ENCODE measurements at places on chromosomes 16 and 17. TPM values are rescaled to one million over a fixed set of nuclear protein-coding genes. Genes with fewer than 3 reads are reported as not detected.

DNA sequence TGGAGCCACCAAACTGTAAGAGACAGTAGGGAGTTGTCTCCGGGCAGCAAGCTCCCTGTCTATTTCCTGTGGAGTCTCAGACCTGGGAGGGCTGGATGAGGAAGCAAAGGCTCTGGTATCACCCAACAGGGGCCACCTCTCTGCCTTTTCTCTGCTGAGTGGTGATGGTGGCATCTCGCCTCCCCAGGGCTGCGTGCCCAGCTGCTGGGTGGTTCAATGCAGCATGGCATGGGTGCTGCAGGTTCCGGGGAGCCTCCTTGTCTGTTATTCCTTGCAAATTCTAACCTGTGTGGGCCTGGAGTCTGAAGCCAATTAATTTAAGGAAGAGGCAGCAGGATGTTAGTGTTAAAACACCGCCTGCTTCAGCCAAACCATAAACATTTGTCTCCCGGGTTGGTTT lies 78.2 kb downstream of the CCDC182 start:
- DNase-seq, result no peak

Gene SPATA22
- total RNA-seq, result 0.19 TPM

DNA sequence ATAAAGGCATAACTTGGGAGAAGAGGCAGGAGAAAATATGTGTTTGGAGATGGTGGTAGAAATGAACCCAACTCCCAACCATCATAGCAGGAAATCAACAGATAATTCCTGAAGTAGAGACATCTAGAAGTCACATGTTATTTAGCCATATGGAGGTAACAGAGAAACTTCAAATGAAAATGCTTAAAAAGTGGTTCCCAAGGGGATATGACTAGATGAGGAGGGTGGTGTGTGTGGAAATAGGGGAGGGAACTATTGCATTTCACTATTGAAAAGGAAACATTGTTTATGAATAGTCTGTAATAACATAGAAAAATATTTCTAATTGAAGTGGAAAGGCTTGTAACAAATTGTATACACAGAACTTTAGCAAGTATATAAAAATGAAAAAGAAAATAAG lies 412.0 kb downstream of the SHISA9 start:
- no peak for DNase-seq

DNA sequence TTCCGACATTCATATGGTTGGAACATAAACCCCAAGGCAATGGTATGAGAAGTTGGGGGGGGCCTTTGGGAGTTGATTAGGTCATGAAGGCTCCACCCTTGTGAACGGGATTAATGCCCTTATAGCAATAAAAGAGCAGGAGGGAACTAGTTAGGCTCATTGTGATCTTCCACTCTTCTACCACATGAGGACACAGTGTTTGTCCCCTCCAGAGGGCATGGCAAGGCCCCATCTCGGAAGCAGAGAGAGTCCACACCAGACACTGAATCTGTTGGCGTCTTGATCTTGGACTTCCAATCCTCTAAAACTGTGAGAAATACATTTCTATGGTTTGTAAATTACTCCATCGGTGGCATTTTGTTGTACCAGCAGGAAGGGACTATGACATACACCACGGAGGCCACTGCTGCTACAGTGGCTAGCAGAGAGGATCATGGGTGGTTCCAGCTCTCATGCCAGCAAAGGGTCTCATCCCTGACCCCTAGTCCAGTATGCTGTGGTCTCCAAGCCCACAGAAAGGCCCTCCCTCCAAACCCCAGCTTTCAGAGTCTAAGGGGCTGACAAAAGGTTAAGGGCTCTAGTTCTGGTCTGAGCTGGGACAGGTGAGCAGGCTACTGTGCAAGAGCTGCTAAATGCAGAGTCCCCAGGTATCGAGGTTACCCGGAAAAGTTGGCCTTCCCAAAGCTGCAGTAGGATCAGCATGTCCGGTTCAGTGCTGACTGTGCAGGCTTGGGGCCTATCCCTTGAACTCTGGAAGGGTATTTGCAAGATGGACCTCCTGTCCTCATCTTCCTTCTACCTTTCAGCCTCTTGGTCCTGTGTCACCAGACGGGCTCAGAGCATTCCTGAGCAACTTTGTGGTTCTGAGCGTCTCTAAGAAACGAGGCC lies 12.2 kb downstream of the CCR7 start:
- no peak for DNase-seq

GRCh38 chr16:11604783-11605563 lies 18.3 kb upstream of the LITAF start:
- no peak for DNase-seq

DNA sequence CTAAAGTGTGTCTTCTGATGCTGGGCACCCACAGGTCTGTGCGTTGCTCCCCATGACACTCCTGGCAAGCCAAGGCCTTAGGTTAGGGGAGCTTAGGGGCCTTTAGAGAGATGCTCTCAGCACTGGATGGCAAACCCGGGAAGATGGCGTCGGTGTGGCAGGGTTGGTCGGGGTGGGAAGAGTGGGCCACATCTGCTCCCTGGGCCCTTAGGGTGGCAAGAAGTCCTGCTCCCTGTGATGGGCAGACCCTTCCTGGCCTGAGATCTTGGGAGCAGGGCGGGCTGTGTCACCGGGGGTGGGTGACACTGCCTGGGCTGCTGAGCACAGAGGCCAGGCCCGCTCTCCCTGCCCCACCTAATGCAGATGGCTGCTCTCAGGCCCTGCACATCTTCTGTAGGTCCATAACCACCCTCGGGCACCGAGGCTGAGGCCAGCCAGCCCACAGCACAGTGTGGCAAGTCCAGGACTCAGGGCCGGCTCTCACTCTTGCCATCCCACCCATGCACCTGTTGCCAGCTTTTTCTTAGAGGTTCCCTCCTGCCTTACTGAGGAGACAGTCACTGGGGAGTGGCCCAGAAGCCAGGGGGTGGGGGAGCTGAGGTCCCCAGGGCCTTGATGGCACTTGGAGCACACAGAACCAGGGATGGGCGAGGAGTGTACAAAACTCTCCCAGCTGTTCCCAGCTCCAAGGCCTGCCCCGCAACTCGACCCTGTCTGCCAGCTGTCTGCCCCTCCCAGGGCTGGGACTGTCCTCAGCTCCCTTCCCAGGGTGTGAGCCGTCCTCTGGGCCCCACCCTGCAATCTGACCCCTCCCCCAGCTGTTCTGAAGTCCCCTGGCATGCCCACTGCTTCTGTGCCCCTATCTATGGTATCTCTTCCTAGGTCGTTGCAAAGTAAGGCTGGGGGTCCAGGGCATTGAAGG lies 4.4 kb upstream of the MTSS2 start:
- DNase-seq, result no peak

Gene SPDYE4
- total RNA-seq, result not detected

Gene NKD1
- 7.9 TPM for total RNA-seq

DNA sequence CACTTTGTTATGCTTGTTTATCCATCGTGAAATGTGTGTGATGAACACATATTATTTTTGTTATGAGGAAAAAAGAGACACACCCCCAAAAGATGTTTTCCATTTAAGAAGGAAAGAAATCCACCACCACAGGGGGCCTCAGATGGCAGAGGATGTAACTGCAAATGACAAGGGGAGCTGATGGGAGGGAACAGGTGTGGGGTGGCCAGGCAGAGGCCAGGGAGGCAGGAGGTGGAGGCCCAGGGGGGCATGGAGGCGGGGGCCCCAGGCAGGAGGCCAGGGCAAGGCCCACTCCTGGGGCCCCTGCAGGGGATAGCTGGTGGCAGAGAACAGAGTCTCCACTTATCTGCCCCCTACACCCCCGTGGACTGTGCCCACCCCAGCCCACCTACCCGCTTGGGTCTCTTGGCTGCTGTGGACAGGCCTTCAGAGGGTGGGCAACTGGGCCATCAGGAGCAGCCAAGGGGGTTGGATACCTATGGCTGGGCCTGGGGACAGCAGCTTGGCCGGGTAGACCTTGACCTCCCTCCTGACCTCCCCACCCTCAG lies 28.0 kb downstream of the PPL start:
- no peak for DNase-seq

Gene KRTAP3-1
- total RNA-seq, result not detected

DNA sequence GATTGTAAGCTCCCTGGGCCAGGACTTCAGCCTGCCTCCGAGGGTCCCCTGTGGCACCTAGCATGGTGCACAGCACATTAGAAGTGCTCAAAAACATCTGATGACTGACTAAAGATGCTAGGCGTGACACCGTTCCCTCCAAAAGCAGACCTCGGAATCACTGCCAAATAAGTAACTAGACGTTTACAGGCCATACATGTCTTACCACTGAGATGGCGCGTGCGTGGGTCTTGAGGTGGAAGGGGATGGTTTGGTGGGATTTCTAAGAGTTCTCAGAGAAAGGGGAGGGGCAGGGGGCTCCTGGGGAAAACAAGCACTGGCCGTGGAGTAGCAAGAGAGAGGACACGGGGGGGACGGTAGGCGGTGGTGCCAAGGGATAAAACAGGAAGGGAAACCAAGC lies 12.4 kb downstream of the MPO start:
- DNase-seq, result no peak

DNA sequence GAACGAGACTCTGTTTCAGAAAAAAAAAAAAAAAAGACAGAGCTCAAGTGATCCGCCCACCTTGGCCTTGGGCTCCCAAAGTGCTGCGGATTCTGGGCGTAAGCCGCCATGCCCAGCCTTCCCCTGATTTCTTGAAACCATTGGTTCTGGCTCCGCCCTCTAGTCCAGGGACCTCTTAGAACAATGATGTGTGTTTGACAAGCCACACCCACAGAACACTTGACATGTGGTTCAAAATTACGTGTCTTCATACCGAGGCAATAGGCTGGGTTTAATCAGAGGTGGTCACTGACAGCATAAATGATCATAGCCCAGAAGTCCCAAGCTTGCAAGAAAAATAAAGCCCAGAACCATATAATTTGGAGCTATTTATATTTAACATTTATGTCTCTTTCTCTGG lies 23.0 kb downstream of the KNOP1 start:
- DNase-seq, result no peak

Gene BBS2
- 130 TPM for total RNA-seq

Gene CNGB1
- not detected for total RNA-seq

DNA sequence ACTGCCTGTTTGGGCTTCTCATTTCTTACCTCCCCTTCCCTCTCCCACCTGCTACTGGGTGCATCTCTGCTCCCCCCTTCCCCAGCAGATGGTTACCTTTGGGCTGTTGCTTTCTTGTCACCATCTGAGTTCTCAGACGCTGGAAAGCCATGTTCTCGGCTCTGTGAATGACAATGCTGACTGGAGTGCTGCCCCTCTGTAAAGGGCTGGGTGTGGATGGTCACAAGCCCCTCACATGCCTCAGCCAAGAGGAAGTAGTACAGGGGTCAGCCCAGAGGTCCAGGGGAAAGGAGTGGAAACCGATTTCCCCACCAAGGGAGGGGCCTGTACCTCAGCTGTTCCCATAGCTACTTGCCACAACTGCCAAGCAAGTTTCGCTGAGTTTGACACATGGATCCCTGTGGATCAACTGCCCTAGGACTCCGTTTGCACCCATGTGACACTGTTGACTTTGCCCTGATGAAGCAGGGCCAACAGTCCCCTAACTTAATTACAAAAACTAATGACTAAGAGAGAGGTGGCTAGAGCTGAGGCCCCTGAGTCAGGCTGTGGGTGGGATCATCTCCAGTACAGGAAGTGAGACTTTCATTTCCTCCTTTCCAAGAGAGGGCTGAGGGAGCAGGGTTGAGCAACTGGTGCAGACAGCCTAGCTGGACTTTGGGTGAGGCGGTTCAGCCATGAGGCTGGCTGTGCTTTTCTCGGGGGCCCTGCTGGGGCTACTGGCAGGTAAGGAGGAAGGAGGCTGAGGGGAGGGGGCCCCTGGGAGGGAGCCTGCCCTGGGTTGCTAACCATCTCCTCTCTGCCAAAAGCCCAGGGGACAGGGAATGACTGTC lies at the start of gene CD68:
CD68 (plus strand) TSS at position 638 of the 833 bp plus-strand sequence; CDS start at position 678, 40 bp downstream.
- no peak for DNase-seq

DNA sequence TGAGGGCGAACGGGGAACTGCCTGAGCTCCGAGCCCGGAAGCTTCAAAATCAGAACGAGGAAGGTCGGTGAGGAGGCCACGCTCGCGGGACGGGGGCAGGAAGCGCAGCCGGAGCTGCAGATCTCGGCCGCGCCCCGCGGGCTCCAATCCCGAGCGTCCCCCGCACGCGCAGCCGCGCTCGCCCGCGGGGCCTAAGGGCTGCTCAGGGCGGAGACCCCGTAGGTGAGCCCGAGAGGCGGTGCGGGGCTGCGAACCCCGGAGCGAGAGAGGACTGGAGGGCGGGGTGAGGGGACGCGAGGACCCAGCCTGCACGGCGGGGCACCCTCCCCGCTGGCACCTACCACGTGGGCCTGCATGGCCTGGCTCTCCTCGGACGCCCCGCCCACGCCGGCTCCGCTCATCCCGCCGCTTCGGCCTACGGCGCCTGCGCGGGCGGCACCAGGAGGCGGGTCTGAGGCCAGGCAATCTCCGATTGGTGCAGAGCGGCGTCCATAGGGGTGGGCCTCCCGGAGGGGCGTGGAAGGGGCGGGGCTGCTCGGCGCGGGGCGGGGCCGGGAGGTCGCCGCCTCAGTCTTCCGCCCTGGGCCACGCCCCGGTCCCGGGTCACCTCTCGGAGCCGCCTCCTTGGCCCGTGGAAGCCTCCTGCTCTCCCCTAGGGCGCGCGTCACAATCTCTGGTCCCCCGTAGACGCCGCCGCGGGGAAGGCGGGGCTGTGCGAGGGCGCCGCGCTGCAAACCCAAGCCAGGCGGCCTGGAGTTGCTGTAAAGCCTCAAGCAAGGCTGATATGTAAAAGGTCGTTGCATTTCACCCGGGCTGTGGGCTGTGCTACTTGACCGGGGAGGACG lies 27.8 kb upstream of the METRNL start:
- peak; percentile 99 for DNase-seq

GRCh38 chr17:44084131-44084538 lies 13.6 kb downstream of the G6PC3 start:
- no peak for DNase-seq

DNA sequence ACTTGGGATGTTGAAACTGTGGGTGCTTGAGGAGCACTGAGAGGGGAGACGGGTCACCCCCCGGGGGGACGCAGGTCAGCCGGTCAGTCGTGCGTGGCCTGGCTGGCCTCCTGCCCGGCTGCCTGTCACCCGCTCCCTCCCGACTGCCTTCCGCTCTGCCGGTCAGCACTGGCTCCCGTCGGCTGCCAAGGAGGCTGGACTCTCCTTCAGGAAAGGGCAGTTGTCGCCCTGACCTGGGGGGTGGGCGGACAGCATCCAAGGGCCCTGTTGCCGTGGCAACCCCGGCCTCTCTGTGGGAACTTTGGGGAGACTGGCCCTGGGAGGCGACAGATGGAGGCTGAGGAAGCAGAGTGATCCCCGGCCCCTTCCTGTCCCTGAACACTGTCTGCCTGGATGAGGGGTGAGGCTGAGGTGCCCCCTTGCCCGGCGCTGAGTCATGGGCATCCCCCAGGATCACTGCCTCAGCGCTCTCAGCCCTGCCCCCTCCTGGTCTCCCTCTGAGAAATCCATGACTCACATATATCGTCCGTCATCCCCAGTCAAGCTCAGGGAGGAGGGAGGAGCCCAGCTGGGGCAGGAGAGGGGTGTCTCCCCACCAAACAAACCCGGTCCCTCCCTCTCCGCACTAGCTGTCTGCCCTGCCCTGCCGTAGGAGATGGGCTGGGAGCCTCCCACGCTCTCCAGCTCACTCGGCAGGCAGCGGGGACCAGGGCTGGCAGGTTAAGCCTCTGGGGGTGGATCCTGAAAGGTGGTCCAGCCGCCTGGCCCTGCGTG lies at the start of gene ADGRG1:
ADGRG1 (plus strand) TSS at position 623 of the 774 bp plus-strand sequence. CDS start 21,658 bp downstream, outside the sequence.
- no peak for DNase-seq
